Femur (tissue), 1 donor: ENCODE measurements at places on chromosomes 16 and 17.

- peak; percentile 53 for DNase-seq
These were observed 7.3 kb upstream of the TRPV2 start for GRCh38 chr17:16407911-16408588.

DNA sequence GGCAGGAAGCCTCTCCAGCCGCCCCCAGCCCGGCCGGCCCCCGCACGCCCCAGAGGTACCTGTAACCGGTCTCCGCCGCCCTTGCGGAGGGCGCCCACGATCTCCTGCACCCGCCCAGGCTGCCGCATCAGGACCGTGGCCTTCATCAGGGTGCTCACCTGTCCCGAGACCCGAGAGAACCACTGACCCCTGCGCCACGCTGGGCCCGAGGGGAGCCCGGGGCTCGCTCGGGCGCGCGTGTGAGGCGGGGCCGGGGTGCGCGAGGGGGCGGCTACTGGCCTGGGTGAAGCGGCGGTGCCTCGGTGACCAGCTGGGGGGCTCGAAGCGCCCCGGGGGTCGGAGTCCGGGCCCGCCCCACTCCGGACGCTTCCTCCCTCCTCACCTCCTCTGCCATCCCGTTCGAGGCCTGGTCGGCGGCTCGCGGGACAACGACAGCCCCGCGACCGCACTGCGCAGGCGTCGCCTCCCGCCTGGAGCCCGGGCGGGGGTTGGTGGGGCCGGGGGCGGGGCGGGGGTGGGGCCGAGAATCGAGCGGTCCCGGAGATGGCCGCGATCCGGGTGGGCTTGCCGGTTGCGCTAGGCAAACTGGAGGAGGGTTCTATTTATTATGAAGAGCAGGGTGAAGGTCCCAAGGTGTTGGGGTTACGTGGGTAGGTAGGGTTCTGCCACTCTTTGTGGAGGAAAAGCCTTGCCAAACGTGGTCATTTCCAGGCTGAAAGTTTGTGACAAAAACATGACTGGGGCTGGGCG, at the start of gene NT5C3B:
TSS of gene NT5C3B (minus strand) at position 433 of the 750 bp plus-strand sequence. CDS start at position 394, 39 bp downstream.
- peak; percentile 76 for DNase-seq

- DNase-seq: no peak
These were observed 57.2 kb upstream of the ALOX12 start for GRCh38 chr17:6938637-6939036.

DNA sequence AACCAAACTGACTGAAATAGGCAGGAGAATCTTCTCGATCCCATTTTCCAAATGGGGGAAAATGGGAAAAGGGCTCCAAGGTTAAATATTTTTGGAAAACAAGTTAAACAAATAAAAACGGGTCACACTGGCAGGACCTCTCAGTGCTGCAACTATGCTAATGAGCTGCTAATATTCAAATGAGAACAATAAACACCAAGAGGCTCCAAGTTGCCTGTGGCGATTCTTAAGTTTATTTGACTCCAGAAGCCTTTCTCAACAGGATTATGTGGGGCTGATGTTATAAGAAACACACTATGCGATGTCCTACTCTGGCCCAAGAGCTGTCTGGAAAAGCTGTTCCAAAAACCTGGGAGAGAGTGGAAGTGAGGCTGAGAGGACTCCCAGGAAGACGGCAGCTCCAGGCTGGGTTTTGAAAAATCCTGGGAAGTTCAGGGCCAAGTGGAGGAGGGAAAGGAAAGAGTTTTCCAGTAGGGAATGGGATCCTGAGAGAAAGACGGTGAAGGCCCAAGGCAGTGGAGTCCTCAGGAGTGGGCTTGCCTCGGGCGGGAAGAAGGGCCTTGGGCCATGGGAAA, 21.4 kb downstream of the WNT3 start:
- DNase-seq: no peak

DNA sequence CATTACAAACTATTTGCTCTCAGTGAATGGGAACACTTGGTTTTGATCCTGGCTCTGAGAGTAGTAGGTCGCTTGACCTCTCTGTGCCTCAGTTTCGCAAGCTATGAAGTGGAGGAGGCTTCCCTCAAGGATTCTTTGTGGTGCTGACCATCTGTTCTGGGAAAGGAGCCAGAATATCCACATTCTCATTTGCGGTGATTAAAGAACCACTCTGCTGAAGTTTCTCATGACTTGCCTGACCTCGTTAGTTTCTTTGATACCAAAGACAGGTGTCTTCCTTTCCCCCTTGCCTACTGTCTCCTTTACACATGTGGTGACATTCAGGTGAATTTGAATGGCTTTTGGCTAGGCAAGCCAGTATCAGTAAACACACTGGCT, 116.0 kb downstream of the SNX29 start:
- DNase-seq: no peak

GRCh38 chr16:2475413-2476344, 752 bp downstream of the TBC1D24 start:
- no peak for DNase-seq

DNA sequence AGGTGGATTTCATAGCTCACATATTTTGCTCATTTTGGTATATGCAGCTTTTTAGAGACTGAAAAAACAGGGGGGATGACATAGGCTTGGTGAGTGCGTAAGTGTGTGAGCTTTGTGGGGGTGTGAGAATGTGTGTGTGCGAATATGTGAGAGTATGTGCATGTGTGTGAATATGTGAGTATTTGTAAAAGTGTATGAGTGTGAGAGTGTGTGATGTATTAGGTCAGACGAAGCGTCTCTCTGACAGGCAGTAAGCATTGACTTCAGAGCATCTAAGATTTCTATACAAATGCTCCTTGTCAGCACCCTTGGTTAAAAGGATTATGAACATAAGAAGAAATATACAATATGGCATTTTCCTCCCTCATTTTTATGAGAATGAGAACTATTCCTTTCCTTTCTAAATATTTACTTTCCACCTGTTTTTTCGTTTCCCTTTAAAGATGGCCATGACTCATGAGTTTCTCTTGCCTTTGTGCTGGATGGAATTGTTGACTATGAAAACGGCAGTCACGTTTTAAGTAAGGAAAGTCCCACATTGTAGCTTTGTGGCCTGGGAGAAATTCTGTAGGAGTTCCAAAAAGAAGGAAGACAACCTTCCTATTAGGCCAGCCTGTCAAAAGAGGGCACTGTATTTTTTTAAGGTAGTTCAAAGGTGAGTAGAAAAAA, 276.4 kb downstream of the FOXL1 start:
- no peak for DNase-seq

- no peak for DNase-seq
These were observed 14.1 kb downstream of the MFSD11 start for GRCh38 chr17:76752006-76752405.

DNA sequence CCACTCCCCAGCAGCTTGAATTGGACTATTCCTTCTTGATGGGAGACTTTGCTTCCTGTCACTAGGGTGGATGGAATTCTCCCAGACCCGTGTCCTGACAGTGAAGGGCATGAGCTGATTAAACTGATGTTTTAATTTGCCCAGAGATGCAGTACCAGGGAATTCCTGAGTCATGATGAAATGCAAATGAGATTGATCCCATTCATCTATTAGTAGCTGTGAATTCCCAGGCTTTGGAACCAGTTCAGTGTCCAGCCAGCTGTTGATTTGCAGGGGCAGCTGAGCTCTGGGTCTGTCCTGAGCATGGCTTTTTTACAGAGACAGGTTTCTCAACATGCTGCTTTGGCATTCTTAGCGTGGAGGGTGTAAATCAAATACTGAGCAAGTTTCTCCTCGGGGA, 157.9 kb downstream of the PITPNC1 start:
- DNase-seq: peak; percentile 37

DNA sequence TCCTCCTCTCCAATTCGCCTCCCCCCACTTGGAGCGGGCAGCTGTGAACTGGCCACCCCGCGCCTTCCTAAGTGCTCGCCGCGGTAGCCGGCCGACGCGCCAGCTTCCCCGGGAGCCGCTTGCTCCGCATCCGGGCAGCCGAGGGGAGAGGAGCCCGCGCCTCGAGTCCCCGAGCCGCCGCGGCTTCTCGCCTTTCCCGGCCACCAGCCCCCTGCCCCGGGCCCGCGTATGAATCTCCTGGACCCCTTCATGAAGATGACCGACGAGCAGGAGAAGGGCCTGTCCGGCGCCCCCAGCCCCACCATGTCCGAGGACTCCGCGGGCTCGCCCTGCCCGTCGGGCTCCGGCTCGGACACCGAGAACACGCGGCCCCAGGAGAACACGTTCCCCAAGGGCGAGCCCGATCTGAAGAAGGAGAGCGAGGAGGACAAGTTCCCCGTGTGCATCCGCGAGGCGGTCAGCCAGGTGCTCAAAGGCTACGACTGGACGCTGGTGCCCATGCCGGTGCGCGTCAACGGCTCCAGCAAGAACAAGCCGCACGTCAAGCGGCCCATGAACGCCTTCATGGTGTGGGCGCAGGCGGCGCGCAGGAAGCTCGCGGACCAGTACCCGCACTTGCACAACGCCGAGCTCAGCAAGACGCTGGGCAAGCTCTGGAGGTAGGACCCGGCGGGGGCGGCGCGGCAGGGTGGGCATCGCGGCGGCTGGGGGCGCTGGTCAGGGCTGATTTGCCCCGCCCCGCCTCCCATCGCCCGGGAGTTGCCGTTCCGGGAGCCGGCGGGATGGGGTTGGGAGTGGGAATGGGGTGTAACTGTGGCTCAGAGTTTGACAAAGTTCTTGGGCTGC, 567 bp downstream of the SOX9 start:
- DNase-seq: peak; percentile 64

- DNase-seq: peak; percentile 73
These were observed 13.1 kb upstream of the BCAR1 start for GRCh38 chr16:75264457-75264998.

- no peak for DNase-seq
These were observed 4.5 kb upstream of the CA4 start for GRCh38 chr17:60145006-60145935.

- DNase-seq: no peak
These were observed 123.9 kb upstream of the ZFHX3 start for GRCh38 chr16:73171901-73172240.

GRCh38 chr16:11106726-11107125, 149.3 kb downstream of the SOCS1 start:
- DNase-seq: no peak

DNA sequence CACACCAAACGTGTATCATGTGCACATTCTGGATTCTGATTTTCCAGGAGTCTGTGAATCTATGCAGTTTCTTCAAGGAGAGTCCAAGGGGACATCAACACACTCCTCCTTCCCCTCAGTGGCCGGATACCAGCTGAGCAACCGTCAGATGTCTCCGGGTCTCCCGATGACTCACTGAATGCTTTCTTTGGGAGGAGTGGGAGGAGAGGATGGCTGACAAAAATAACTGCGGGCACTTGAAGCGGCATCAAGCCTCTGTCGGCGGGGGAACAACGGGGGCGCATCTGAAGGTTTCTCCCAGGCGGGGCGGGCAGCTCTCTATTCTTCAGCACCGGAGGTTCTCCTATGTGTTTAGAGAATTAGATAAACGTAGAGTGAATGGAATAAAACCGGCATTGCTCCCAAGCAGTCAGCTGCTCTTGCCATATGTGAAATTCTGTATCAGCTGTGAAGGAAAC, 24.6 kb upstream of the LRRC75A start:
- peak; percentile 67 for DNase-seq

GRCh38 chr17:72376526-72377345, 255.9 kb downstream of the SOX9 start:
- DNase-seq: no peak

- no peak for DNase-seq
These were observed 37.6 kb upstream of the CNEP1R1 start for GRCh38 chr16:49987381-49987780.

DNA sequence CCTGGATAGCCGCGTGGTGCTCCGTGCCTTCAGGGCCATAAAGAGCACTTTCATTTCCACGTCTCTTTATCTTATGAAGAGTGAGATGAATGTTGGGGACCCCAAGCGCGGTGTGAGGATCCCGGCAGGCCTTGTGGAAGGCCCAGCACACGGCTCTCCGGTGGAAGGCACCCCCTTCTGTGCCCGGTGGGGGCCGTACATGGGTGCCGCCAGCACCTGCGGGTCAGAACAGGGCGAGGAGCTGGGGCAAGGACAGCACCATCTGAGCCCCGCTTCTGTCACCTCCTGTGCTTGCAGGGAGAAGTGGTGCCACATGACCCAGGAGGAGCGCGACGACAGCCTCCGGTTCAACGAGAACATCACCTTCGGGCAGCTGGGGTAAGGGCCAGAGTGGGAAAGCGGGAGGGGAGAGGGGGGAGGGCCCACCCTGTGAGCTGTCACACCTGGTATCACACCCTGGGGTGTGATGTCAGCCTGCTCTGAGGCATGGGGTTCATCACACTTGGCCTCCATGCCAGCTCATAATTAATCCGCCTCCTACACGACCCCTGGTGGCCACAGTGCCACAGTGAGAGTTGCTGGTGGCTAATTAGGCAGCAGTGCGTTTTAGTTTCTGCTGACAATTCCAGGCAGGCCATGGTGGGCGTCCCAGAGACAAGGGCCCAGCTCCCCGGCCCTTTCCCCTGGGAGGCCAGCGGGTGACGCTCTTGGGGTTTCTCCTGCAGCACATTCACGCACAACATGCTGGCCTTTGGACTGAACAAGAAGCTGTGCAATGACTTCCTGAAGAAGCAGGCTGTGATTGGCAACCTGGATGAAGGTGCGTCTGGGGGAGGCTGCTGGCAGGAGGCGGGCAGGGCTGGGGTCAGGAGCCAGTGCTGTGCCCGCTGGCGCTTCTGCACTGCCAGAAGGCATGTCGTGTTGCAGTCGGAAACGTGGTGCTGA, 25.7 kb downstream of the CIBAR2 start:
- DNase-seq: peak; percentile 69

DNA sequence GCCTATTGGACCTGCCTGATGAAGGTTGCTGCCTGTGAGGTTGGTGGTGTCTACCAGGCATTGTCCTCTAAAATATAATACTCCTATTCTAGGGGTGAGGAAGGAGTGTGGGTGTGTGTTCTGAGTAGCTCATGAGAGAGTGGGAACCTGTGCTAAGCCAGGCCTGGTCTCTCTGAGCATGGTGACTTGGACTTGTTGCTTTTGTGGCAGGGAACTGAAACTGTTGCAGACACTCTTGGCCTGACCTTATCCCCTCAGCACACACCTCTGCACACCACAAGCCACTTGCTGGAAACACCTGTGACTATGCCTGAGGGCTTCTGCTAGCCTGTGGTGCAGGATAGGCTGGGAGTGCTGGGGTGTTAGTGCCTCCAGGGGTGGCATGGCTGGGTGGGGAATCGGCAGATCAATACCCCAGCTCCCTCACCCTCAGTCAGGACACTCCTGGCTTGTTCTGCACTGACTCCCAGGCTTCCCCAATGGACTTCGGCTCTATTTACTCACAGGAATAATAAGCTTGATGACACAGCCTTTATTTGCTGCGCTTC, 29.9 kb downstream of the PLCG2 start:
- DNase-seq: no peak

GRCh38 chr16:89049484-89050118, 44.1 kb upstream of the ACSF3 start:
- DNase-seq: peak; percentile 42

DNA sequence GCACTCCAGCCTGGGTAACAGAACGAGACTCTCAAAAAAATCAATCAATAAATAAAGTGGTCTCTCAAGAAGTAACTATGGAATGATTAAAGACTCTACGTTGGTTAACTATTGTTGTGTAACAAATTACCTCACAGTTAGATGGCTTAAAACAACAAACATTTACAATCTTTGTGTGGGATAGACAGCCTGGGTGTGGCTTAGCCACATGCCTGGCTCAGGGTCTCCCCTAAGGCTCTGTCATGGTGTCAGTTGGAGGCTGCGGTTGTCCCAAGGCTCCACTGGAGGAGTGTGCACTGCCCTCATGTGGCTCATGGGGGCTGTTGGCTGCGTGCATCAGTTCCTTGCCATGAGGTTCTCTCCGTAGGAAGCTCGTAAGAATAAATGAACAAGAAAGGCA, 294.5 kb downstream of the SNX29 start:
- DNase-seq: peak; percentile 38
